ENCODE measurements at places on chromosomes 5 and 9.
A peak's percentile ranks its signal among the peaks of the same experiment; 100 is the strongest.

DNA sequence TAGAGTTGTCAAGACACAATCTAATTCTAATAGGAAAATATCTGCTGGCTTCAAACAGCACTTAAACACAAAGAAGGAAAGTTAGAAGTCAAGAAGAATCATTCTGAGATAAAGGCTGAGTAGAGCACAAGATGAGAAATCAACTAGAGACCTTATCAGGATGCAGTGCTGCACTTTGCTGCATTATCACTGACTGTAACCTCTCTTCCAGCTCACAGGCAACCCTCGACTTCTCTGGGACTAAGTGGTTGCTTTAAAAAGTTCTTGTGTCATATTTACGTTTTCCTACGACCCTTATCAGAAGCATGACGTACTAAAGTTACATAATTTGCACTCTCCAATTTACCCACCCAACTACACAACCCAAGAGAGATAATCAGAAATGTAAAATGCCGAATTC lies 176.1 kb downstream of the MLLT3 start:
- DNase-seq = no peak

GRCh38 chr5:179794171-179794570 lies 385 bp downstream of the LTC4S start:
- DNase-seq = no peak

GRCh38 chr5:109611505-109611904 lies 78.2 kb upstream of the MAN2A1 start:
- DNase-seq = no peak

DNA sequence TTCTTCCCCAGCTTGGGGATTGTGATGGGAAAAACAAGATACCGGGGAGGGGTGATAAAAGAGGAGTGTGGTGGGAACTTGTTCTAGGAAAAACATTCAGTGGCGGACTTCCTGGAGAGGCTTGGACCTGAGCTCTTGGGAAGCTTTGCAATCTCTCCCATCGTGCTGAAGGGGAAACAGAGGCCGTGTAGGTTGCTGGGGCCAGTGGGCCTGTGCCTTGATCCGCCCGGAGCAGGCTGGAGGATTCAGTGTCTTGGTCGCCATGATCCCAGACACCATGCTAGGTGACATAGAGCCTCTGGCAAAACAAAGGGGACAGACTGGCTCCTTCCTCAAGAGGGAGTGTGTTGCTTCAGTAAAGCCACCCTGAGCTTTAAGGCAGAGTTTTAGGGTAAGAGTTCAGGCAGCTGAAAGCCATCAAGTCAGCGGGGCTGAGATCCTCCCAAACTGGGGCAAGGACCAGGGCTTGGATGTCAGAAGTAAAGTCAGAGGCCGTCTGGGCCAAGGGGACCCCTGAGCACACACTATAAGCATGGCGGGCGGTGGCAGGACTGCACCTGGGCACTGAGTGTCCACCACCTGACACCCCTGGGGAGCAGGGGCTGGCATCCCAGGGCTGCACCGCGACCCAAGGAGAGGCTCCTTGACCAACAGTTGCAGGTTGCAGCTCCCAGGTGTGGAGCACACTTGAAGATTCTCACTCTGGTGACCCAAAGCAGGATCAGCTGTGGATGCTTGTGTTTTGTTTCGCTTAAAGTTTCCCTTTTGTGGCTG lies 44.7 kb downstream of the TRIP13 start:
- DNase-seq = no peak

DNA sequence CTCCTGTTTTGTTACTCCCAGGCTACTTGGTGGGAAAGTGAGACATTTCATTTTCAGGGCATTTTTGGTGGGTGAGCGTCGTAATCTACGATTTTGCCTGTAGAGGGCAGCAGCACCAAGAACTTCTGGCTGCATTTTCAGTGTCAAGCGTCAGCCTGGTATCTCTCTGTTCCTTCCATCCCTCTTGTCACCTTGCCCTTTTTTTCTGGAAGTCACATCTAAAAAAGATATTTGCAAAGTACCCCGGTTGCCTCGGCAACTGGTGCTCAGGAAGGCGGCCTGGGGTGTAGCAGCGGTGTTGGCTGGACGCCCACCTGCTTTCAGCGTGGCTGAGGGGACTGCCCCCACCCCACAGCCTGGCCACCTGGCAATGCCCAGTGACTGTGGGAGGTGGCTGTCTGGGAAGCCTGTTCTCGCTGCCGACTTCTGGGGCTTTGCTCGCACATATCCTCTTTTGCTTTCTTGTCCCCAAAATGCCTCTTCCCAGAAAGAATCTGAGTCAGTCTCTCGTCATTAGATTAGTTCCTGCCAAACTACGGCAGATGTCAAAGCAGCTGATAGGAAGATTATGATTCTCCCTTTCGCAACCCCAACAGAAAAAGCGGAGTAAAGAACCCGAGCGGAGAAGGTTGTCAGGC lies 84.5 kb downstream of the ACER2 start:
- DNase-seq = peak; percentile 60

GRCh38 chr5:172403189-172403796 lies 51.0 kb downstream of the SH3PXD2B start:
- DNase-seq = no peak

GRCh38 chr5:139955616-139956273 lies 87.4 kb downstream of the NRG2 start:
- no peak for DNase-seq

GRCh38 chr9:74493512-74493911 lies 3.6 kb upstream of the RORB start:
- no peak for DNase-seq

DNA sequence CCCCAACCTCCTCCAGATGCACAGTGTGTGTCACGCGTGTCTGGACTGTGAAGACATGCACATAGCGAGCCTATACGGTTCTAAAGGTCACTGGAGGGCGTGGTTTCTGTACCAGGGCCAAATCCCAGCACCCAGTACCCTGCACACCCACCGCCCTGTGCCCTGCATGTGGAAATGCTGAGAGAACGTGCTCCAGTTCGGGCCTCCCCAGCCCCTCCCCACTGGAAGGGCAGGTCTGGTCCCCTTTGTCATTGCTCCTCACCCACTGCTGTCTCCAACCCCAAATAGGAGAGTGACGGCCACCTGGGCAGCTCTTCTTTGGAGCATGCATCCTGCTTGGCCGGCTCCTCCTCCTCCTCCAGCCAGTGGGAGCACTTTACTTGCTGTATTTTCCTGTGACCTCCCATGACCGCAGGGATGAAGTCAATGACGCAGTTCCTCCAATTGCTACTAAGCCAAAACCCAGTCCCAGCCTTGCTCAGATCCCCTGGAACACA lies 116.7 kb downstream of the WNK2 start:
- DNase-seq = no peak

DNA sequence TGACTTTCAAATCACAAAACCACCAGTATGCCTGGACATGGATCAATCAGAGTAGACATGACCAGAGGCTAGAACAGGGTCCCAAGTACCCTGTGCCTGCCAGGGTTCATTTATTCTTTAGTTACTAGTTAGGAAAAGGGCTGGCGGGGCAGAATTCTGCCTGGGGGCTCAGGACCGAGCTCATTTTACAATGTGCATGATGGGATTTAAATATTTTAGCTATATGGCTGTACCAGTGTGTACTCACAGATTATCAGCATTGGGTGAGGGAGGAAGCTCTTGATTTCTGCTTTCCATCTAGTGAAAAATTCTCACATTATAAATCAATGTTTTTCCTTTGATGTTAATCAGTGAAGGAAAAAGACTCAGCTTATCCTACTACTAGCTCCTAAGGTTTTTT lies 1511.1 kb downstream of the EFNA5 start:
- no peak for DNase-seq

DNA sequence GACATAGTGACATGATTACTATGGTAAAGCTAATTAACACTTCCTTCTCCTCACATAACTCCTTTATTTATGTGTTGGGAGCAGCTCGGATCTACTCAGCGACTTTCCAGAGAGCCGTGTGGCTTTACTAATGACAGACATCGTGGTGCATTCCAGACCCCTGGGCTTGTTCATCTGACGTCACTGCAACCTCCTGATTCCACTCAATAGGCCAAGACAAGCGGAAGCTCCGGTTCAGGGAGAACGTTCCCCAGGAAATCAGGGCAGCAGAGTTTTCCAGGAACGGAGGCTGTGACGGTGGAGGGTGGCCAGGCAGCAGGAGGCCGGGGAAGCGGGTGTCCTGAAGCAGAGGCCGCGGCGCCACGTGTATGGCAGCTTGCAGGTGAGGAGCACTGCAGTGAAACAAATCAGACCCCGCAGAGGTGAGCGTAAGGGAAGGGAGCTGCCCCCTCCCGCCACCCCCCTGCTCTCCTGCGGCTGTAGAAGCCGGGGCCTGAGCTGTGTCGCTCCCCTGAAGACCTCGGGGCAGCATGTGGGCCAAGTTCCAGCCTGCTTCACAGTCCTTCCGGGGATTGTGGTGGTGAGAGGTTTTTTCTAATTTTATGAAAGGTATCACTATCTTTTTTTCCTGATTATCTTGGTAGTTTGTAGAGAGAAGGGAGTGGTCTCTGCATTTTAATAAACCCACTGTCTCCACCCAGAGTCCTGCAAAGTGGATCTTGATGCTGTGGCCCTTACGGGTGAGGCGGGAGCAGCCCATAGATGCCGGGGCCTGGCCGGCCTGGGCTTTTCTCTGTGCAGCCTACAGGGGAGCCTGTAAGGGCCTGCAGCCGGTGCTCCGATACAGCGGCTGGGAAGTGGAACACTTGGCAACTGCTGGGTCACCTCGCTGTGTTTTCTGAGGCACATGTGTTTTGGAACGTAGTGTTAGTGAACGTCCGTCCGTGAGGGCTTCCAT lies 220.4 kb upstream of the IRX4 start:
- DNase-seq = no peak

GRCh38 chr5:143251190-143251589 lies 152.3 kb downstream of the NR3C1 start:
- no peak for DNase-seq

- no peak for DNase-seq
These were observed 85.3 kb downstream of the FAM114A2 start for GRCh38 chr5:153953411-153953810.

DNA sequence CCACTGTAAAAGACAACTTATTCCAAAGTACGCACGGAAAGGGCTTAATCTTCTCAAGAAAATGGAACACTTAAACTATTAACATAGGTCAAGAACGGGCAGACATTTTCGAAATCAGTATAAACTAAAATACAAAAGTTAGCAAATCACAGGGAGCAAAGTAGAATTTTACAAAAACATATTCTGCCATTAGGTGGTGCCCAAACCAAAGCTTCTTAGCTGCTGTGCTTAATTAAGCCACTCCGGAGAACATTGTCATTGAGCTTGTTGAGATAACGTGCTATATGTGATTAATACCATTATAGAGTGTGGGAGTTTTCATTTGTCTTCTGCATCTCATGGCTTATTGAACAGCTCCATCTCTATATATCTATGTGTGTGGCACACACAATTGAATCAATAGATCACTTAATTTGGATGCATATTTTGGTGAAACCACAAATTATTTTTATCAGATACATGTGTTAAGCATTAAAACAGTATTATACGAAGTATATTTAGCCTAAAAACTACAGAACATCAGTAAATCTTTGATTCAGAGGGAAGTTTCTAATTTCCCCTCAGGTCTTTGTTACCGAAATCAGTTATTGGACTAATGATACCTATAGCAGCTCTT lies 23.4 kb downstream of the UBLCP1 start:
- DNase-seq = peak; percentile 40

- DNase-seq = no peak
These were observed 32.5 kb downstream of the GRAMD2B start for GRCh38 chr5:126455728-126456127.

DNA sequence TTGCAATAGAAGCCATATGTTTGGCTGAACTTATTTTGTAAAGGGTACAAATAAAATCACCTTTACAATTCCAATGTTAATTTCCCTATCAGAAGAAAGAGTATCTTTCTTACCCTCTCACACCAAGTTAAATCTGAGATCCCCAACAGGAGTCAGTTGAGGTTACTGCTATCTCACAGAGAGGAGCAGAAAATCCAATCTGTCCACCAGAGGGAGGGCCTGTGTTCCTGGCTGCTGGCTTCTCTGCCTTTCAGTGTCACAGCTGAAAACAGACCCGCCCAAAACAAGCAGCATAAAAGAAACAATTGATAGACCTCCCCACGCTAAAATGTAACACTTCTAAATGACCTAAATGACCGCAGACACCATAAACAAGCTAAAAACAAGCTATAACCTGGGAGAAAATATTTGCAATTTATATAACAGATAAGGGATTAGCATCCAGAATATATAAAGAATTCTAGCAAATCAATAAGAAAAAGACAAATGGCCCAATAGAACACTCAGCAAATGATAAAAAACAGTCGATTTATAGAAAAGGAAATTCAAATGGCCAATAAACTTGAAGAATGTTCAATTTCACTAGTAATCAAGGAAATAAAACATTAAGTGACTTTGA lies 24.5 kb upstream of the MVB12B start:
- peak; percentile 51 for DNase-seq

DNA sequence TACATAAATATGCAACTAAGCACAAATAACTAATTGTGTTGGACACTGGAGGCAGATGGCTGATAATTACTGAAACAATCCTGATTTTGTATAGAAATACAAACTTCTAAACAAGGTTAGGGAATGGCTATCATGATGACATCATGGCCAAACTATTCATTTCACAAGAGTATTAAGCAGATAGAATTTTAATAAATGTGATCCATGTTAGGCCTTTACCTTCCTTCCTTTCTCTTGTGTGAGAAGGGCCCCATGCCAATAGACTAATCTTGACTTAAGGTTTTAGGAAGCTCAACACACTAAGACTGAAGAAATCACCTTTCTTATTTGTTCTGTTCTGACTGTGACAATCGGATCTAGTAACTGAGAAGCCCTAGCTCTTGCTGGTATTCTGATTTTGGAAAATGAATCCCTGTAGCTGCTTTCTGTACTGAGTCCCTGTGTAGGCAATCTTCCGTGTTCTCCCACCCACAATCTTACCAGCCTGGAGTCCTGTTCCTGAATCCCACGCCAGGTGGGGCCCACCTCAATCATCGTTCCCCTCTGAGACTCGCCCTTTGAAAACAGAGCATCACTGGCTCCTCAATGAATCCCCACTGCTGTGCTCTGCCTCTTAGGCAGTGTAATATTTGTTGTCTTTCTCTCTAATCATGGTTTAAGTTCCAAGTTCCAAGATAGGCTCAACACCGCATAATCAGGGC lies 168.7 kb upstream of the GNA14 start:
- DNase-seq = peak; percentile 48

GRCh38 chr5:177438468-177438867 lies 8.1 kb upstream of the PRR7 start:
- no peak for DNase-seq

DNA sequence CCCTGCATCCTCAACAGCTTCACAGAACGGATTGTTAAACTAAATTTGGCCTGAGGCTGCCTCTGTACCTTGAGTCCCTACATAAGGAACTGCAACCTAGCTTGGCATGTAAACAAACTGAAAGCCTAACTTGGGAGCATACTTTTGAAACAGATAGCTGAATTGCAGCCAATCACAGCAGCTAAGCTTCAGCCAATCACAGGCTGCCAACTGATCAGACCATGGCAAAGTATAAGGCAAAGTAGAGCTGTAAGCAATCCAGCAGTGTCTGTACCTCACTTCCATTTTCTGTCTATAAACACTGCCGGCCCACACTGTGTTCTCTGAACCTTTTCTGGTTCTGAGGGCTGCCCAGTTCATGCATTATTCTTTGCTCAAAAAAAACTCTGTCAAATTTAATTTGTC lies 8.9 kb upstream of the ZNF483 start:
- DNase-seq = peak; percentile 9
